ENCODE measurements at places on chromosomes 4 and X. TPM values are rescaled to one million over a fixed set of nuclear protein-coding genes. Genes with fewer than 3 reads are reported as not detected.

The CT45A2 gene
- total RNA-seq, result not detected

The TSPAN7 gene
- total RNA-seq, result 32.0 TPM

The GPR173 gene
- 1.9 TPM for total RNA-seq

The PPBP gene
- 1.3 TPM for total RNA-seq

Measured in mesenteric fat pad (tissue), 1 donor.